ENCODE measurements at places on chromosomes 2 and 18.

DNA sequence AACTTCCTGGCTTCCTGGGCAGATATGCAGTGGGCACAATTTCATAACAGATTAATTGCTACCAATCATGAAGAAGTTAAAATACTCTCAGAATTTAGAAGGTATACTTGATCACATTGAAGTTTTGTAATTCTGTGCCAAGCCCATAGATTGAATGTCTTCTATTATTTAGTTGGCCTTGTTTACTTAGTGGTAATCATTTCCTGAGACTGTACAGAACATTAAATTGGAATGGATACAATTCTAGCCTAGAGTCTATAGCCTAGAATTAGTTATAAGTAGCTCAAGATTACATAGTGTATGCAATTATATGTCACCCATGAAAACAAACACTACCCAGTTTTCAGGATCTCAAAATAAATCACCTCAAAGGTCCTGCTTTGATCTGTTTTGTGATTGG is 615.8 kb downstream of the XIRP2 start:
- no peak for DNase-seq

- no peak for DNase-seq
These were observed 142.5 kb upstream of the CTAGE1 start for GRCh38 chr18:22560275-22560610.

- DNase-seq, result peak; percentile 27
These were observed 17.0 kb downstream of the THNSL2 start for GRCh38 chr2:88187038-88187676.

GRCh38 chr2:121831841-121832240 is 76.4 kb downstream of the TSN start:
- DNase-seq, result no peak

DNA sequence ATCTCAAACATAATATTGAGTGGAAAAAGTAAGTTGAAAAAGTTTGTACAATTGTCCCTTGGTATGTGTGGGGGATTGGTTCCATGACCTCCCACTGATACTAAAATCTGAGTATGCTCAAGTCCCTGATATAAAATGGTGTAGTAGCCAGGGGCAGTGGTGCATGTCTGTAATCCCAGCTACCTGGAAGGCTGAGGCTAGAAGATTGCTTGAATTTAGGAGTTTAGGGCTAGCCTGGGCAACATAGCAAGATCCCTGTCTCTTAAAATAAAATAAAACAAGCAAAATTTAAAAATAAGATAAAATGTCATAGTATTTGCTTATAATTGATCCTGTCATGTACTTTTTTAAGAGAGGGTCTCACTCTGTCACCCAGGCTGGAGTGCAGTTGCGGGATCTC is 122.0 kb downstream of the PTRHD1 start:
- DNase-seq, result no peak

- DNase-seq, result no peak
These were observed 145.1 kb upstream of the CCDC195 start for GRCh38 chr2:224861266-224861665.

DNA sequence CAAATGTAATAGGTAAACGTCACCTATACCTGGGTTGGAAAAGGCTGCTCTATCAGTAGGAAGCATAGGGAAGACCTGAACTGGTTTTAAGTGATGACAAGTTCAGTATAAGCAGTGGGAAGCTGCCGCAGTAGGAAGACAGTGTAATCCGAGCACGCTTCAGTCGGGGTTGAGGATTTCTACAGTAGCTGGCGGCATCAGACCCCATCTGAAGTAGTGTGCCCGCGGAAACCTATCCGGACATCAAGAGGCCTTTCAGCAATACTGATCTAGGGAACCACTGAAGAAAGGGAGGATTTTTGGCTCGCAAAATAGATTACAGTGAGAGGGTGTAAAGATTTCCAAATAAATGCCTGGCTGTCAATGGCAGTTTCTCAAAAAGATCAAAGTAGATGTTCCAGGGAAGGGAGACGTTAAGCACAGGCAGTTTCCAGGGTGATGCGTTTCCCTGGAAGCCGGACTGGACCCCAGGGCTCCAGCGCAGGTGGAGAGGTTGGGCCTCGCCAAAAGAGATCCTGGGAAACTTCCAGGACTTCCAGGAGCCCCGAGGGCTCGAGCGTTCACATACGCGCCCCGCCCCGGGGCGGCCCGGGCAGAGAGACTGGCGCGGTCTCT is 5.3 kb downstream of the LOXL3 start:
- no peak for DNase-seq

GRCh38 chr2:180246268-180246667 is 239.2 kb upstream of the CWC22 start:
- DNase-seq, result no peak

- DNase-seq, result no peak
These were observed 1010.9 kb upstream of the NXPH2 start for GRCh38 chr2:139790807-139791752.

DNA sequence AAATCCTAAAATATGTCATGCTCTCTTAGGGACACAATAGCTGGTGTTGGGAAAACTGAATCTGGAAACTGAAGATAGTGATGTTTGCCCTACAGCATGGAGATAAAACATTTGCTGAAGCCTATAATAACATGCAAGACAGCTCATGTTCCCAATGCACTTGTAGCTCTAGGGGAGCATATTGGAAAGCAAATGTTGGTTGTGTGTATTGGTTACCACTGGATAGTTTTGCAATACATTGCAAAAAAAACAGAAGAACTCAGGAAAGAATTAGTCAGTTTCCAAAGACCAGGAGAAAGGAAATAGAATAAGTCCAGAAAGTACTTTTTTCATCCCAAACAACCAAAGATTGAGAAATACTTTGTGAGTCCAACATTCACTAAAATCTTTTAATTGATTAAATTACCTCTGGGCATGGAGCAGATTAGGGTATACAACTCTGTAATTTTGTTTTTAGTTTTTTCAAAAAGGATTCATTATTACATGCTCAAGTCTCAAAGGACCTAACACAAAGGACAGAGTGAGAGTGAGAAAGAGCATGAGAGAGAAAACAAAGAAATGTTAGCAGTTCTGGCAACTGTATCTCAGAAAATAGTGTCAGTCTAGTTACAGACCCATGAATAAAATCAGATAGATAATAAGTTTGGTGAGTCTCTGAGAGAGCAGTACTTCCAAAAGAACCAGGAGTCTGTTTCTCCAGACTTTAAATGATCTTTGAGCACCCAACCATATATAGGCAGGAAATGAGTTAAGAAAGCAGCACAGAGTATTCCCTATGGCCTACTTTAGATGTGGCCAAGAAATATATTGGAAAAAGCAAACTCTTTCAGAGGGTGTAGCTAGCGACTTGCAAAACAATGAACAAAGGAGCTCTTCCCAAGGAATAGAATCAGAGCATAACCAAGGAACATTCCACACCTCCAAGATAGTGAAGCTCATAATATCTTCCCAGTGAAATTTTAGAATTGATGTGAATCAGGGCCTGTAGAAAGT is 36.6 kb upstream of the COL3A1 start:
- no peak for DNase-seq

DNA sequence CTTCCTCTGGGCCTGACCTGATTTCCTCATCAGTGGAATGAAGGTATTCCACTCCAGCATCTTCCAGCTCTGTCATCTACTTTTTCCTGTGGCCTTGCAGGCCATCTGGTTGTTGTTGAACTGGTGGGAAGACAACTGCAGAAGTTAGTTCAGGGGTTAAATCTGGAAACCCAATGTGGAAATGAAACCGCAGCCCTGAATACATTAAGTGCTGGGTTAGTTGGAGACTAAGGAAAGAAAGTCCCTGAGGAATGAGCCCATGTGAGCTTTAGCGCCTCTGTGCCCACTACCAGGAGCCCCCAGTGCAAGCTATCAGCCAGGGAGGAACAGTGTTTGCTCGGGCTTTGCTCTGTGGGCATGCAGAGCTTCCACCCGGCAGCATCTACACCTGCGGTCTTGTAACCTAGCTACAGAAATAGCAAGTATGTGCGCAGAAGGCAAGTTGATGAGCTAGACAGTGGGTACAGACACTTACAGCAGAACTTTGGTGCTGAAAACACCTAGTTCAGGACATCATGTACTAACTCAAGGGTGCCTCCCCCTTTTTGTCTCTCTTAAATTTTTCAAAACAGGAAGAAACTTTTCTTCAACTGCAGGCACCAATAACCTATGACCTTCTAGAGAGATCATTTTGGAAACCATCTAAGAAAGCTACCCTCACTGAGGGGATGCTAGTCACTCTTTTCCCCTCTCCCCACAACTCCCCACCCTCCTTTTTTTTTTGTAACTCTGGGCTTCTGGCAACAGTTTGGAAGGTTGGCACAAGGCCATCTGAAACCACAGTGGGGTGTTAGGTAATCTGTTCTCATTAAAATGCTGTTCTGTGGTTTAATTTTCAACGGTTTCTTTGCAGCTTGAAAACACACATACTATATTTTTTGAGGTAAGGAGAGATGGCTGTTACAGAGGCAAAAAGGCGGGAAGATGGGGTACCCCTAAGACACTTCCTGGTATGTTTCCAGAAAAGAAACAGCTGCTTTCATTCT is 18.3 kb upstream of the CXCR4 start:
- DNase-seq, result peak; percentile 95

GRCh38 chr2:9657731-9658130 is 26.9 kb upstream of the YWHAQ start:
- no peak for DNase-seq

DNA sequence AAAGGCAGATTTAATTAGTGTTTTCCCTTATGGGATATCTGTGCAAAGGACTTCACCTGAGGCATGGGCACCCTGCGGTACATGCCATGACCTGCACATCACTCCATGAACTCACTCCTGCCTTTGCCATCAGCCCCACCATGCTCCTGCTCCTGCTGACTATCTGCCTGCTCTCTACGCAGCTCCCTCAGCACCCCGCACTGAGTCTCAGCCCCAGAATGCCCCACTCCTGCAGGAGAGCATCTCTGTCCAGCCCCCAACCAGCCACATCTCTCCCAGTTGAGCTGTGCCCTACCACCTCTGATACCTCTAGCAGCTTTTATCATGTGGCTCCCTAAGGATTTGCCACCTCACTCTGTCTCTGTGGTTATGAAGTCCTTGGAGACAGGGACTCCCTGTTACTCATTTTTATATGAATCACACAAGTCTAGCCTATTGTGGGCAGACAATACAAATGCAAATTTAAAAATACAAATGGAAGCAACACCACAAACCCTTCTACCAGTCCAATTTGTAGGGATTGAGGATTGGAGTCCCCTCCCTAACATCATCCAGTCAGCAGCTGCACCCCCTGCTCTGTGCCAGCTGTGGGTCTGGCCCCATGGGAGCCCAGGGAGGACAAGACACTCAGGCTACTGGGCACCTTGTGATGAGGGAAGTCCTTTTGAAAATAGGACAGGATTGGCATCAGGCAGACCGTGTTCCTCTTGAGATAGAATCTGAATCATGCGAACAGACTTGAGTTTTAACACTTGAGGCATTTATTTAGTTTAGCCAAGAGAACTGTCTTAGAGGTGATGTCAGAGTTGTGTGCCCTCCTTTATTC is 689.6 kb upstream of the HS6ST1 start:
- DNase-seq, result no peak

DNA sequence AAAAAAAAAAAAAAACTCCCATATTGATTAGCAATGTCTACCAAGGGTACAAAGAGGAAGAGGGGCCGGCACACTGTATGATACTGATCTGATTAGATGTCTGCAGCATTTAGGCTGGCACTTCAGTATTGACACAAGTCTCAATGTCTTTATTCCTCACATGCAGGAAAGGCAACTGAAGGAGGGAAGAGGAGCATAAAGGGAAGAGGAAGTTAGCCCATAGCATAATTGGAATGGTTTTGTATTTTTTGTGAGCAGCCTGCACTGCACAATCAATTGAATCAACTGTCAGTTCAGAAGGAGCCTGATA is 79.0 kb downstream of the DNER start:
- no peak for DNase-seq

- DNase-seq, result no peak
These were observed 329.7 kb upstream of the MEIS1 start for GRCh38 chr2:66105066-66105753.

DNA sequence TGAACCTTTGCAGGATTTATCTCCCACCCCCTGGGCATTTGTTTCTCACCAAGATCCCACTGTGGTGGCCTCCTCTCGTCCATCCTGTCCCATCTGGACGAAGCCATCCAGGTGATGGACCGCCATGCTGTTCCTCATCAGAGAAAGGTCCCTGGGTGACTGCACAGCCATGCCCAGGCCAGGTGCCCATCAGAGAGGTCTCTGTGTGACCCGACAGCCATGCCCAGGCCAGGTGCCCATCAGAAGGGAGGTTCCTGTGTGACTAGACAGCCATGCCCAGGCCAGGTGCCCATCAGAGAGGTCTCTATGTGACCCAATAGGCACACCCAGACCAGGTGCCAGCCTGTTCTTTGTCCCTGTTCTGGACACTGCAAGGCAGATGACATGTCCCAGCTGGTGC is 360.9 kb upstream of the SALL3 start:
- no peak for DNase-seq

DNA sequence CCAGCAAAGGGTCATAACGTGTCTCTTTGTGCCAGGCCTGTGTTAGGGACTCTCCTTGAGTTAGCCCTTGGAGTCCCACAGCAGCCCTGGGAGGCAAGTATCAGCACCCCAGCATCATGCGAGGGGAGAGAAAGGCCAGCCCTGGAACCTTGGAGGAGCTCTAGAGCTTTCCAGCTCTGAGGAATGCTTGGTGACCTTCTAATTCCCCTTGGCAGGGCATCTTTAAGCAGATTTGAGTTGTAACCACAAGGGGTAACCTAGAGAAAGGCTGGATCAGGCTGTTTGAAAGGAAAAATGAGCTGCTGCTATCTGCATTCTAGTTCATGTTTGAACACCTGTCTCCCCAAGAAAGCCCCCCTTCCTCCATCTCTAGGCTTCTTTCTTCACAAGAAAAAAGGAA is 23.8 kb upstream of the ODC1 start:
- DNase-seq, result no peak

- no peak for DNase-seq
These were observed 14.3 kb downstream of the CCDC150 start for GRCh38 chr2:196653843-196654242.

DNA sequence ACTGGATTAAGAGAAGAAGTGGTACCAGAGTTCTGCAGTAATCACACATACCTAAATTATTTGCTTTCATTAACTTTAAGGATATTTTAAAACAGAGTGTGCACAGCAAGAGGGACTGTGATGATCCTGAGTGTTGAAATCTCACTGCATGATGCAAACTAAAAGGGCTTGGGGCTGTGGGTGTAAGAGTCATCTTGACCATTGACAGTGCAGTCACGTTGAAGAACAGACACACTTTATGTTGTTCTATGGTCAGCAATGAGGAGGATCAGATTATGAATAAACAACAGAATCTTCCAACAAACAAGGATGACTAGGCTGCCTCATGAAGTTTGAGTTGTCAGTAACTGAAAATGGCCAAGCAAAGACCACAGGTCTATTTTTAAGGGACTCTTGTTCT is 87.2 kb upstream of the GALNT5 start:
- no peak for DNase-seq

DNA sequence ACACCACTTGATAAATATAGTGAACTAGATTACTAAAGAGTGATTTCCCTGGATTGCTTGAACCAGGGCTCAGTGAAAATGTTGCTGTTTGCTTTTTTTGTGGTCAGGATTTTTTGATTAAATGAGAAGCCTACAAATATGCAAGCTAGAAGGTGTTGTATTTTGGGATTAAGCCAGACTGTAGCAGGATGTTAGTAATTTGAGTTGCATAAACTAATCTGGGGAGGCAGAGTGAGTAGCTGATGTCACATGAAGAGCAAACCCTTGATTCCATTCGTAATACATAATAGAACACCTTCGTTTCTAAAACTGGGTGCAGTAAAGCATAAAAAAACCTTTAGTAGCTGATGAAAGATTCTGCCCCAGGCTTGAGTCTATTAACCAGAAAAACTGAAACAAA is 32.0 kb downstream of the NEDD4L start:
- DNase-seq, result no peak

- no peak for DNase-seq
These were observed 72.6 kb downstream of the VIT start for GRCh38 chr2:36769106-36769505.

- no peak for DNase-seq
These were observed 12.5 kb upstream of the HNRNPLL start for GRCh38 chr2:38615237-38615636.

Data from CD4-positive, alpha-beta T cell treated with Interleukin-17A for 1 hour (primary cell).